ENCODE measurements at places on chromosomes 5 and 9.

DNA sequence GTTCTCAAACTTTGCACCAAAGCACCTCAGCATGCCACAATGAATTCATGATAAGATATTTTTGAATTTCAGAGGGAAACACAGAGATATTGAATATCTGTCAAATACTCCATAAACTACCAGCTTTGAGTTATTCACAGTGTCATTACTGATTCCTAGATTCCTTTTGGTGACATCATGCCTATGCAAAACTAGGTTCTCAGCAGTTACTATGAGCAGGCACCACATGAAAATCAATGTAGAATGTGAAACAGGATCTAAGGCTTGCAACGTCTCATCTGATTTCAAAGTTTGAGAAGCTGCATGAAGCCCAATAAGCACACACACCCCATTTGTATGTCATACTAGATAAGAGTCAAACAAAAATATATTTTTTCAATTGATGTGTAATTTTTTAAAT lies 426.5 kb downstream of the NR2F1-AS1 start:
- DNase-seq, result no peak

- no peak for DNase-seq
Measured at GRCh38 chr5:149666212-149666852, 63.8 kb upstream of the PPARGC1B start.

DNA sequence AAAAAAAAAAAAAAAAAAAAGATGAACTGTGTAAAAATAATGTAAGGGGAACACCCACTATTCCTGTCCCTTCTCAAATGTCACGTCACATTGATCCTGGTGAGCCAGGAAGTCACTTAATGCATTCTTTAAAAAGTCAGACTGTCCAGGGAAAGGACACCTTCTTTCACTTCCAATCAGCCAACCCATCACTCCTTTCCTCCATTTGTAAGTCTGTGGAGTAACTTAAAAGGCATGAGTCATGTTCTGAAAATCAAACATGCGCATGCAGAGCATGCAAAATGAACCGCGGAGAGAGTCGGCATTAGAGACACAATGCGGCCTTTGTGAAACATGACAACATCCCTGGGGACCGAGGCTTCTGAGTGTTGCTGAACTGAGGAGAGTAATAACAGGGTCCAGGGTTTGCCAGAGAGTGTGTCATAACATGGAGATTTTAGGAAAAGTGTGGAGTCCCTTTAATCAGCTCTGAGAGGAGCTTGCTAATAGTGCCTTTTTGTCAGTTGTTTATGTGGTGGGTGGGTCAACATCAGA lies 77.6 kb upstream of the SEMA6A start:
- DNase-seq, result peak; percentile 10

- no peak for DNase-seq
Measured at GRCh38 chr9:6893350-6894131, 135.8 kb downstream of the KDM4C start.

DNA sequence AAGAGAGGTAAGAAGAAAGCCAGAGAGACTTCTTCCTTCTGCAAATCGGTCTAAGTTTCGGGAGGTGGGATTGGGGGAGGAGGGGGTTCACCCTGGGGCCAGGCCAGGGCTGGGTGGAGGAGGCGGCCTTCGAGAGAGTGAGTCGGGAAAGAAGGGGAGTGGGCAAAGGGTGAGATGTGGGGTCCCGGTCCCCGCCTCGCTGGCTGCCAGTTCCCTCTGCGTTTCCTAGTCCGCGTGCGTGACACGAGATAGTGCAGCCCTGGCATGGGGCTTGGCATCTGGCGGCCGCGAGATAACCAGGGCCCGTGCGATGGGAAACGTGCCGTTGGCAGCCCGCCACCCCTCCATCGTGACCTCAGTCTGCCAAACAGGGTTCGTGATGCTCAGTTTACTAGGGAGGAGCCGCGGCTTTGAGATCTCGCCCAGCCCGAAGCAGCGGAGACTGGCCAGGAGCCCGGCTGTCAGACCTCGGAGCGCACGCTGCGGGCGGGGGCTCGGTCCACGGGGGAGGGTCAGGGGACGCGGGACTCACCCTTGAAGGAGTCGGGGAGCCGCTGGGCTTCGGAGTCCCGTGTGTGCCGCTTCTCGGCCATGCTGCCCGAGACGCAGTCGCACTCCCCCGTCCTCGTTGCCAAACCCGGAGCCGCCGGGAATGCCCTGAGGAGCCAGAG lies at the start of gene STOM:
TSS of gene STOM (minus strand) at position 656 of the 671 bp plus-strand sequence. CDS start at position 593, 63 bp downstream.
- no peak for DNase-seq

DNA sequence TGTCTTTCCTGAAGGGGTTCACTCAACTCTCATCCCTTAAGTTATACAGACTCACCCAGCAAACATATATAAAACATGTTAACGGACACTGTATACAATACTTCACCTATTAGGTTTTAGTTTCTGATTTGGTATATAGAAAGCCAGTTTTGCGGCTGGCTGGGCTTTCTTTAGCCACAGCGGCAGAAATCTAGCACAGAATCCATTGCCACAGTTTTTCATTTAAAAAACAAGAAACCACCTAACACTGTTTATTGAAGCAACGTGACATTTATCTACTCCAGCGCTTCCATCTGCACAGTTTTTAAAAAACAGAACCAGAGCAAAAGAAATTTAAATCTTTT lies 67.3 kb downstream of the SNX30 start:
- no peak for DNase-seq

DNA sequence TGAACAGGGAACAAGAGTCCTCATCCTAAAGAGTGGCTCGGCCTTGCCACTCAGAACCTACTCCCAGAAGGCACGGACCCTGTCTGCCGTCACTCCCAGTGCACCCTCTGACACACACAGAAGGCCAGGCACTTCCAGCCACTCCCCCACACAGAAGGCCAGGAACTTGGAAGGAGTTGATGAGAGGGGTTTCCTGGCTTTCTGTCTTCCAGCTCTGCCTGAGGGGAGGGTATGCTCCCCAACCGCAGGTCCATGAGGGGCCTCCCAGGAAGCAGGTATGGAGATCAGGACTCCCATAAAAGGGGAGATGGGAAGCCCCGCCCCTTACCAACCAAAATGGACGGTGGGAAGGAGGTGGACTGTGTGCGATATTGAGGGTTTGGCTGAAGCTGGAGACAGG lies 247.6 kb upstream of the IRX4 start:
- DNase-seq, result no peak

DNA sequence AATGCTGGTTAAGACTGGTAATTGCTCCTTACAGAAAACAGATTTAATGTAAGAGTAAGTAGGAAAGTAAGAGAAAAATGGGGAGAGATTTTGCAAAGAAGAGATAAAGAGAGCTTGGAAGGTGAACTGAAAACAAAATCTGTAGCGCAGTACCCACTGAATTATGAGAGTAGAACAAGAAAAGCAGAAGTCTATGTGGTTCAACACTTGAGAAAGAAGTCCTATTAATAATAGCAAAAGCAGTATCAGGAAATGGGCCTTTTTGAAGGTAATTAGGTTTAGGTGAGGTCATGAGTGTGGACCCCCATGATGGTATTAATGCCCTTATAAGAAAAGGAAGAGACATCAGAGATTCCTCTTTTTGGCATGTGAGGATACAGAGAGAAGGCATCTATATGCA lies 460.6 kb downstream of the CETN3 start:
- DNase-seq, result no peak

DNA sequence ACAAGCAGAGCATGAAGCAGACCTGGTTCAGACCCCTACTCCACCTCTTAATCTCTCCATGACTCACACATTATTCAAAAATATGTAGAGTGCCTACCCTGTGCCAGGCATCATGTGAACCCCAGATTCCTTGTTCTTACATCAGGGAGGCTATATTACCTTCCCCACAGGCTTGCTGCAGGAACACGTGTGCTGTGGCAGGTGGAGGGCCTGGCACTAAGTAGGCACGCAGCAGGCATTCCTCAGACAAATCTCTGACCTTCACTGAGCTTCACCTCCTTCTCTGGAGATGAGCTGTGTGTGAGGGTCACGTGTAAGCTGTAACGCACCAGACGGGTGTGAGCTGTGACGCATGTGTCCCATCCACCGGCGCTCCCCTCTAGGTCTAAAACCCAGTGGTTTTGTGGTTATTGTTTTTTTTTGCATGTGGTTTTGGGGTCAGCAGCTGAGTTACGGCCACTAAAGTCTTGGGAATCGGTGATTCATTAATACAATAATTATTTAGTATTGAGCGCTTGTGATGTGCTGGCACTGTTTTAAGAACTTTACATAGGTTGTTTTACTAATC lies 30.3 kb downstream of the ANGPTL2 start:
- no peak for DNase-seq

GRCh38 chr5:96187309-96188027 lies 225.8 kb upstream of the ELL2 start:
- no peak for DNase-seq

GRCh38 chr5:25570067-25570583 lies 925.3 kb upstream of the CDH10 start:
- DNase-seq, result no peak

DNA sequence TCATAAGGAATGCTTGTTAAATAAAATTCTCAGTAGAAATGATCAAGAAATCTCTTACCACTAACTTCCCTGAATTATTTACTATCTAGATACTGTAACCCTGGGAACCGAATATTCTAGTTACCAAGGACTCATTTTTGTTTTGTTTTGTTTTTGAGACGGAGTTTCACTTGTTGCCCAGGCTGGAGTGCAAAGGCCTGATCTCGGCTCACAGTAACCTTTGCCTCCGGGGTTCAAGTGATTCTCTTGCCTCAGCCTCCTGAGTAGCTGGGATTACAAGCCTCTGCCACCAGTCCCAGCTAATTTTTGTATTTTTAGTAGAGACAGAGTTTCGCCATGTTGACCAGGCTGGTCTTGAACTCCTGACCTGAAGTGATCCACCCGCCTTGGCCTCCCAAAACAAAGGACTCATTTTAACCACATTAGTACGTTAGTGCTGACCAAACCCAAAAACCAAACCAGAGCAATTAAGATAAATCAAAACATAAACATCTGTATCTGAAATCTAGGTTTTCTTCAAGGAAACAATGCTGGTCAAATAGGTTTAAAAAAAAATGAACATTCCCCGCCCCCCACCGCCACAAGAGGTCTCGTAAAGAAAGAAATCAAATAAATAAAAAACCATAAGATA lies 3.7 kb downstream of the TXN start:
- no peak for DNase-seq

- DNase-seq, result no peak
Measured at GRCh38 chr9:81620002-81620390, 69.4 kb downstream of the TLE1 start.

- DNase-seq, result no peak
Measured at GRCh38 chr5:157558041-157558595, 17.5 kb downstream of the ADAM19 start.

- no peak for DNase-seq
Measured at GRCh38 chr5:42604171-42604711, 152.4 kb upstream of the CCDC152 start.

GRCh38 chr5:160327818-160328217 lies 15.5 kb upstream of the CCNJL start:
- DNase-seq, result no peak

GRCh38 chr9:126499005-126499910 lies 114.5 kb upstream of the LMX1B start:
- DNase-seq, result no peak

DNA sequence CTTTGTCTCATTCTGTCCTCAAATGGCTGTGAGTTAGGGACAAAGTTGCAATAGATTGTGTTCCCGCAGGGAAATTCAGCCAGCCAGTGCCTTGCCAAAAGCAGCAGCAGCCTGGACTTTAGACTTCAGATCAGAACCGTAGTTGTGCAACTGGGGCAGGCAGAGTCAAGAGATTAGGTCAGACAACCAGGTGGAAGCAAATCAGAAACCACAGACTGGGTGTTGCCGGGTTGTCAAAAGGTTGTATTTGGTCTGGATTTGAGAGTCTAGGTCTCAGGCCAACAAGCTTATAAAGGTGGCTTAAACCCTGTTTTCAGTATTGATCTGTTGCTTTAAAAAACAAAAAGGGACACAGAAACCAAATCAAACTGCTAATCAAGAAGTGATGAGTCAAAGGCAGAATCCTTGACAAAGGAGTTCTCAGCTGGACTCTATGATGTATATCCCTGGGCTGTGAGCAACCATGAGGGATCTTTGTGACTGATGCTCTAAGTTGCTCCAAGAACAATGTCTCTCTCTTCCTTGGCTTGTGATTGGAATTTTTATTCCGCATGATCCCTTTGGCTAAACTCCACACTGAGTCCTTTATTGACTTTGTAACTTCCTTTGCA lies 20.9 kb downstream of the RFK start:
- DNase-seq, result no peak

DNA sequence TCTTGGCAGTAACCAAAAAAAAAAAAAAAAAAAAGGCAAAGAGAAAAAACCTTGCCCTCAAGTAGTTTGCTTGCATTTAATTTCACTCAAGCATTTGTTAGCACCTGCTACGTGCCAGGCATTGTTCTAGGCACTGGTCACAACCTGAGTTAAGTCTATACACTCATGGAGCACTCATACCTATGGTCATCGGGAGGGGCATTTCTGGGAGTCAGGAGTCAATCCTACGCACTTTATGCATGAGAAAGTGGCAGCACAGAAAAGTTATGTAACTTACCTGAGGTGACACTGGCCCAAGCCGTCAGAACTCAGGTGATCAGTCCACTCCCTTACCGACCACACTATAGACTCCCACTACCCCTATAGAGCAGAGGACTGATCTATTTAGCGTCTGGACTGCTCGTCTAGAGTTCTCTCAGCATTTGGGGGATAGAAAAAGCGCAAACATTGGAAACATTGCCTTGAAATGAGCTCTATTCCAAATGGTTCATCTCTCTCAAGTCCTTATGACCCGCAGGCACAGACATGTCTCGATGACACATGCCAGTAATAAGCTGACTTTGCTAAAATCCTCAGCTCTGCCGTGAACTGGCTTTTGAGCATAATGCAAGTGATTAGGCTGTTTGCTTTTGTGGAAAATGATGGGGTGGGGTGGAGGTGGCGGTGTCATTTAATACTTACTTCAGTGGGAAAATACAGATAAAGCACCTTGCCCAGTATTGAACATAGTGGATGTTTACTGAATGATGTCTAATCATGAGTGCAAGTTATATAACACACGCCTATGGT lies 160.2 kb downstream of the ARHGEF28 start:
- DNase-seq, result no peak

GRCh38 chr5:83050723-83051340 lies 26.4 kb downstream of the TMEM167A start:
- DNase-seq, result no peak

DNA sequence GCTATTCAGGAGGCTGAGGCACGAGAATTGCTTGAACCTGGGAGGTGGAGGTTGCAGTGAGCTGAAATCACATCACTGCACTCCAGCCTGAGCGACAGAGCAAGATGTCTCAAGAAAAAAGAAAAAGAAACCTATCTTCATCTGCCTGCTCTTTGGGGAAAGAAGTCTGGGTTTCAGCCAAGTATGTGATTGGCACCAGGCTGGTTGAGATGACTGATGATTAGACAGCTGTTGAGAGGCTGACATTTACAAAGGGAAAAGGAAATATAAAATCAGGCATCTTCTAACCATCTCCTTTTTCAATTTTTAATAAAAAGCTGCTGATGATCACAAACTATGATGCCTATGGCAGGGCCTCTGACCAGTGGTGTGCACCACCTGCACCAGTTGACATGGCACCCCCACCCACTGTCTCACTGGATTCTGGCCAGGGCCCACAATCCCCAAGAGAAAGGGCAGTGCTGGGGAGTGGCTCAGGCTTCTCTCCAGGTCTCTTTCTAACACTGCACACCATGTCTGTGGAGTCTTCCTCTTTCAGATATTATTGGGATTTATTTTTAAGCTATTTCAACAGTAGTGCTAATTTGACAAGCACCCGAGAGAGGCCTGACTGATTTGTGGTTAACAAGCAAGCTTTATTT lies 17.2 kb upstream of the C5orf15 start:
- DNase-seq, result no peak

Data from NCI-H187 (cell line).